ENCODE measurements at places on chromosomes 3 and 15.

- DNase-seq, result no peak
Observed at GRCh38 chr15:91833056-91833455, 20.5 kb upstream of the SLCO3A1 start.

GRCh38 chr3:170471149-170471548, 52.5 kb downstream of the CLDN11 start:
- DNase-seq, result no peak

GRCh38 chr3:112464264-112464663, 35.0 kb downstream of the BTLA start:
- DNase-seq, result no peak

DNA sequence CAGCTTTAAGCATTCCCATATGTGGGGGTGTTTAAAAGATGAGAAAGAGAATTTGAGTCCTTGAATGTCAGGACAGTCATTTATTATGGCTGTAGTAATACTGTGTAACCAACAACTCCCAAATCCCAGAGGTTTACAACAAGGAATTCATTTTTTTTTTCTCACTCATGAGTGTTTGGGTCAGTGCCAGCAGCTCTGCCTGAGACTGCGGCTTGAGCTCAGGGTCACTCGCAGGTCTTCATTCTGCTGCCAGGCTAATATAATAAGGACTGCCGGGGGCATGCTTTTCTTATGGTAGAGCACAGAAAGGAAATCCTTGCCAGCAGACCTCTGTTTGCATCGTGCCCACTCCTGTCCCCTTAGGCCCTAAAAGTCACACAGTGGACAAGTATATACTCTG, 277.9 kb upstream of the LMCD1 start:
- no peak for DNase-seq

DNA sequence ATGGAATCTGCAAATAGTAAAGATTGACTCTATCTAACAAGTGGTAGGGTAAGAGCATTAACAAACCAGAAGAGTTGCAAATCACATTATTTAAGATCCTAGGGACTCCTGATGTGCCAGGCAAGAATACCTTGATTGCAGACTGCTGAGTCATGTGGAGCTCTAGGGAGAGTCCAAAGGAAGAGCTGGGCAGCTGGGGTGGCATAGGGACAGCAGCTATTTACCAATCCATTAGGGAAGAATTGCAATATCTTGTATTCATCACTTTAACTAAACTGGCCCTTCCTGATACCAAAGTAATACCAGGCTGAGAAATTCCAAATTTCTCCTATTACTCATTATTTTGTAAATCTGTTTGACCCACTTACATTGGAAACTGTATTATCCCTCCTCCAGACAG, 52.2 kb upstream of the ACP3 start:
- DNase-seq, result no peak

DNA sequence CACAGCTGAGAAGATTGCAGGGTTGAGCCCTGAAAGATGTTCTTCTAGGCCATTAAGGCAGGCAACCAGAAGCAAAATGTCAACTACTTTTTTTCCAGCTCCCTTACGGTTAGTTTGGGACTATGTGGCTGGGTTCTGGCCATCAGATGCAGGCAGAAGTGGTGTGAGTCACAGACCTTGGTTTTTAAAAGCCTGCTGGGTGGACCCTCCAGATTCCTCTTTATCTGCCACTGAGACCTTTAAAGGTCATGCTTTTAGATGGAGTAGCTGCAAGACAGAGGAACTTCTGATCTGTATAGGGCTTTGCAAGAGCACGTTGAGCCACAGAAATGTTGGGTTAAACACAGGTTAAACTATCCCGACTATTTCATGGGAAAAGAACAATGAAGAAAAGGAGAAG, 102.9 kb downstream of the CHST2 start:
- no peak for DNase-seq

DNA sequence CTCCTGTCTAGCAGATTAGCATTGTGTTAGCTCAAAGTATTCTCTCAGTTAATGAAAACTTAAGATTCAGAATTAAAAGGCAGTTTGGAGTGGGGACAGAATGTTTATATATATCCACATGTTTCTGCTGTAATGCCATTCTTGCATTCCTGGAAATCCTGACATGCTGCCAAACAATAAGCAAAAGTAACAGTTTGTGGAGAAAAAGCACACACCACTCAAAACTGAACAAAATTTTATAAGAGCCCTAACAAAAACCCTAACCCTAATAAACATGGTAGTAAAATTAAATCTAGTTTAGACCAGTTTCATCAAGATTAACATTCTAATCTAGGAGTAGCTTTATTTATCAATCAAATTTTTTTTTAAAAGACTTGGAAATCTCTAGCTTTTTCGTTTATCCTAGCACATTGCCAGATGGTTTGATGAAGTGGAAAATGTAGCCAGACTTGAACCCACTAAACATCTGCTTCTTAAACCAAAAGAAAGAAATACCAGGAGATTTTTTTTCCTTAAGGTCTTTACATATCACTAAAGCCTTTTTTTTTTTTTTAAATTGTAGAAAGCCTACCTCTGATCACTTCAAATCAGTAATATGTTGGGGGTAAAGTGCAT, 3.7 kb downstream of the TCAIM start:
- no peak for DNase-seq

DNA sequence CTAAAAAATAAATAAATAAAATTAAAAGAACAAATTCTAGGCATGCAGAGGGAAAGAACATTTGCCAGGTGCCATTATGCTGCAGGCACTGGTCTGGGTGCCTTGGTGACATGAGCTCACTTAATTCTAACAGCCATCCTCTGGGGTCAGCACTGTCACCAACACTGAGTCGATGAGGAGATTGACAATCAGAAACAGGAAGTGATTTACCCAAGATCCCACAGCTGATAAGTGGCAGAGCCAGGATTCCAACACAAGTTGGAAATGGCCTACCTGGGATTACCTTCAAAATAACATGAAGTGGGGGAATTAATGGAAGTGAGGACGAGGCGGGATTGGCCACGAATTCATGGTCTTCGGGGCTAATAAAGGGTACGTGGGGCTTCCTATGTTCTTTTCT, 3.6 kb downstream of the PLIN1 start:
- DNase-seq, result no peak

DNA sequence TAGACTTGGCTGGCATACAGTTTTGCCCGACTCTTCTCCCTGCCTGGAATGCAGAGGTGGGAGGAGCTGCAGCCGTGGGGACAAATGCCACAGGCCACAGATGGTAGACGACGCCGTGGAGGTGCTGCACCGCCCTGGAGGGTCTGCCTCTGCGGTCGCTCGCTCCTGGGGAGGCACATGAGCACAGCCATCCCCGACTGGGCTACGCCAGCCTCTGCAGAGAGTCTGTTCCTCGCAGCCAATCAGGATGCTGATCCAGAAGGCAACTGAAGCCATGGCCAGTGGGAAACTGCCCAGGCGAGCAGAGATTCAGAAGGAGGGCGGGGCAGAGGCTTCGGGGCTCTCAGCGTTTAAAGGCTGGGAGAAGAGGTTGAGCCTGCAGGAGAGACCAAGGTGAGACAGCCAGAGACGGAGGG, 11.9 kb upstream of the LRRC15 start:
- peak; percentile 71 for DNase-seq

- no peak for DNase-seq
Observed at GRCh38 chr3:8599146-8599545, 45.5 kb downstream of the SSUH2 start.

DNA sequence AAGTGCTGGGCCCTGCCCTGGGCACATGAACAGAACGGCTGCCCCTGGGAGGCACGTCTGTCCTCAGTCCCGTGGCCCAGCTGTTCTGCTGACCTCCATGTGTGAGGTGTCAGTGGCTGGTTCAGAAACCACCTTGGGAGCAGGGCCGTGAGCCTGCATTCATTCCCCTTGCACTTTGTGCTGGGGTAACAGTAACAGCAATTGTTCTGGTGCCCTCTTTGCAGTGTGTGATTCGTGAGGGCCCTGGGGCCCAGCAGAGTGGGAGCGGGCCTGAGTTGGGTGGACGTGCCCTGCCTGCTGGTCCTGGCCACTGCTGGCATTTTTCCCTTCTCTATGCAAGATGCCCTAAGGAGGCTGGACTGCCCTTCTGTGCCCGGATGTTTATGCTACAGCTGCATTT, 50.4 kb upstream of the MYZAP start:
- no peak for DNase-seq

- DNase-seq, result peak; percentile 70
Observed at GRCh38 chr15:41934843-41935242, 37.5 kb downstream of the EHD4 start.

- no peak for DNase-seq
Observed at GRCh38 chr3:46519952-46520351, 22.2 kb downstream of the RTP3 start.

GRCh38 chr3:162729686-162730085, 1233.1 kb downstream of the OTOL1 start:
- no peak for DNase-seq

DNA sequence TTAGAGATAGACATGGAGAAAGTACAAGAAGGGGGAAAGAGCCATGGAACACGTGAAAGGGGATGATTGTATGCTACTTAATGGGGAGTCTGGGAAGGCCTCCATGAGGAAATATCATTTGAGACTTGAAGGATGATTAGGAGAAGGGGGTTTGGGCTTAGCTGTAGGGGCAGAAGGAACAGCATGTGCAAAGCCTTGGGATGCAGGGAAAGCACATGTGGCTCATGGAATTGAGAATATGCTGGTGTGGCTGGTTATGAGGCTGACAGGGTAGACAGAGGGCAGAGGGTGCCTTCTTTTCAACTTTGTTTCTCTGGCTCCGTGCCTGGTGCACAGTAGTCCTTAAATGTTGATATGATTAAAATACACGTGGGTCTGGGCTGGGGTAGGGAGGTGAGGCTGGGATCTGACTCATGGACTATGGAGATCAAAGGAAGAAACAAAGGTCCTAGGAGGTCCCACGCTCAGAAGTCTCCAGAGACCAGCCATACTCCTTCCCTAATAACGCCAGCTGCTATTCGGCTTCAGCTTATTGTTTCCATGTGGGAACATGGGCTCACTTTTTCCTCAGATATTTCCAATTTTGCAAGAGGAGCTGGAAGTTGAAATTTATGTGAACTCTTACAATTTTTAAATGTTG, 1.1 kb downstream of the GTF2E1 start:
- DNase-seq, result peak; percentile 9

DNA sequence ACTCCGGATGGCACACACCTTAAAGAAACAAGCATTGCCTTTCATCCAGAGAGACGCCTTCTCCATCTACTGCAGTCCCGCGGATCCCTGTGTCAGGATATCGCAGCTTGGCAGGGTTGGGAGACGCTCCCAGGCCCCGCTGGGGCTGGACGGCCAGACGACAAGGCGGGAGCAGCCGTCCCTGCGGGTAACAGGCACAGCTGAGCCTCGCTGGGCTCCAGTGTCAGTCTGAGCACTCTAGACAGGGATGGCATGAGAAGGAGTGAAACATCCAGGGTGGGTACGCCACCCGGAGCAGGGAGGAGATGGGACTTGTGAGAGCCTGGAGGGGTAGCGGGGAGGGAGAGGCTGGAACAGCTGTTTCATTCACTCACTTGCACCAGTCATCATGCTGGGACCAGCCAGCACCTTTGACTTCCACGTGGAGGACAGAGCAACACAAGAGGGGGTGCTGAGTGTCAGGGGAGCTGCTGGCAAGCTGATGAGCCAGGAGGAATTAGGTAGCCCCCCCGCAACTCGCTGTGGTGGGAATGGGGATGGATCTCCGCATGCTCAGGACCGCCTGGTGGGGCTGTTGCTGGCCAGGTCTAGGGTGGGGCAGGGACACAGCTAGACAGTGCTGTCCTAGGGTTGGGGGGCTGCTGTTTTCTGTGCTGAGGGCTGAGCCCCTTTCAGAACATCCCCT, 31.6 kb upstream of the SNRPA1 start:
- DNase-seq, result peak; percentile 47

DNA sequence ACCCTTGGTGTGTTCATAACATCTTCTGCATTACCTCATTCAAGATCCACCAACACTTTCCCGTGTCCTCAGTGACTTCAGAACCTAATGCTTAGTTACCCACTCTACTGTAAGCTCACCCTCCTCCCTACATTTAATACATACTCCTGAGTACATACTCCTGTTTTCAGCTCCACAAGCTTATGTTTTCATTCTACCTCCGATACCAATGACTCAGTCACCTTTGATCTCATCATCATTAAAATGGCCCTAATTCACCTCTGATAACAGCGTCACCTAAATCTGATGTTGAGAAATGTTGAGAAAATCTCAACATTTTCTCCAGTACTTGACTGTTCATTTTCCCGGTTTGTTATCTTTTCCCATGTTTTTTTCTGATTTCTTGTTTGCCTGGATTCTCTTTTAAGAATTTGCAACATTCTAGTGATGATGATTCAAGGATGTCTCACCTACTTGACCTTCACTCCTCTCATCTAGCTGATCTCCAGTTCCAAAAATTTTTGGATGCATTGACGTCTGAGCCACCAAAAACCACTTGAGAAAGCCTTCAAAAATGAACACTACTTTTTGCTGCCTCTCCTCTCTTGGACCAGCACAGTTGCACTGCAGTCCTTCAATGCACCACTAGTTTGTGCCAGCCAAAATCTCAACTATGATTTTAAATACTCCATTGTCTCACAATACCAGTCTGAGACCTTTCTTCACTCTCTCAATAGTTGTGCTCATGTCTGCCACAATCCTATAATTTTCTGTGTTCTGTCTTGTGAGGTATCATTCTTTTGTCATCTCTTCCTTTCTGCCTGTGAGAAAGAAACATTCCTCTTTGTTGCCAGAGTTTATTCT, 220.7 kb upstream of the SEMA6D start:
- DNase-seq, result no peak

- DNase-seq, result peak; percentile 92
Observed at GRCh38 chr3:11060500-11061251, 68.1 kb downstream of the SLC6A1 start.

DNA sequence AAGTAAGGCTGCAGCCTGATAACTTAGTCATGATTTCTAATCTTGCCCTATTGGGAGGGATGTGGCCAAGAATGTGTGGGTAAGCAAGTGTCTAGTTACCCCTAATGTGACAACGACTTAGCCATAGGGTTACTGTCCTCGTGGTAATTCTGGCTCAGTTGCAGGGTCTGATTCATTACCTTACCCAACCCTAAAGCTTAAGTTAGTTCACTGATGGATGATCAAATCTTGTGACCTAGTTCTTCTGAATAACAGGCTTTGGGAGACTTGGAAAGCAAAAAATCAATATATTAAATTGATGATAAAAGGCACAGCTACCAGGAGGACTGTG, 1.6 kb upstream of the INTS14 start:
- no peak for DNase-seq

- no peak for DNase-seq
Observed at GRCh38 chr3:25349828-25350724, 78.0 kb upstream of the RARB start.

GRCh38 chr3:138383715-138384465, 35.5 kb downstream of the MRAS start:
- DNase-seq, result no peak

DNA sequence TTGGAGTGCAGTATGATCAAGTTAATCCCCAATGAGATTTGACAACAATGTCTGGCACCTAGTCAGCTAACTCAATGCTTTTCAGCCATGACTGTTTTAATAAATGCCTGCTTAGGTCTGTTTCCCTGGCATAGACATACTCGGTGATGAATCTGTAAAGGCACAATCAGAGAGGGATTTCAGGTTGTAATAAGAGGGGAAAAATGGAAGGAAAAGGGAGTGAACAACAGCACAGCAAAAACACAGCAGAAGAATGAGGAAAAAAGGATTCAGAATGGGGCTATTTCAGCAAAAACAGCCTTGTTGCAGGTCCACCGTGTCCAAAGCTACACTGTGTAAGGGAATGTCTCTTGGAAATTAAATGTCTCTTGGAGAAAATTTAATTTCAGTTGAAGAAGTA, 19.3 kb upstream of the CHD2 start:
- no peak for DNase-seq

Data from H7 (cell line).